Foreskin keratinocyte (primary cell): ENCODE measurements at places on chromosomes 12 and 14. TPM values are rescaled to one million over a fixed set of nuclear protein-coding genes. Genes with fewer than 3 reads are reported as not detected.
A peak's percentile ranks its signal among the peaks of the same experiment; 100 is the strongest.

Gene TDRD9
- 0.35 and 1.6 TPM in 2 replicates for total RNA-seq

Gene RIPK3
- total RNA-seq = 7.9 and 11.7 TPM in 2 replicates

DNA sequence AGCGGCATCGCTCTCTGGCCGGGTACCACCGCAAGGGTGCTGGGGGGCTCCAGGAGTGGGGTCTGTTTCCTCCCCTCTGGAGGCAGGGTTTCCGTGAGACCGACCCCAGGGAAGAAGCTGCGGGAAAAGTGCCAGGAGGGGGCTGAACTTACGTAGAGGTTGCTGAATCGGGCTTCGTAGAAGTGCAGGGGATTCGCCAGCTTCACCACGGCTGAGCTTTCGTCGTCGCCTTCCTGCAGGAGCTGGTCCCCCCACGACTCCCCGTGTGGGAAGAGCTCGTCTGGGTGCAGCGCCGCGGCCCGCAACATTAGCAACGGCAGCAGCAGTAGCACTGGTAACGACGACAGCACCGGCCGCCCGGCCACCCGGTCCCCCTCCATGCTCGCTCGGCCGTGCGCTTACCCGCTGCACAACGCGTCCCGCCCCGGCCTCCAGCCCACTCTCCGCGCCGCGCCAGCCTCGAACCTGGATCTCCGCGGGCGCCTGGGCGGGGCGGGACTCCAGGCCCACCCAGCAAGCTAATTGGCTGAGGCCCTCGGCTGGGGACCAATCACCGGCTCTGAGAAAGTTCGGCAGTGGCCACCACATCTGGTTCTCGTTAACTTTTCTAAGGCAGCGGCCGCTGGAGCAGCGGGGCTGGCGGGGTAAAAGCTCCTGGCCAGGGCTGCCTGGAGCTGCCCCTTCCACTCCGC lies at the start of gene NID2:
Gene NID2, minus strand, starts transcription at position 445 of the 692 bp plus-strand sequence. Its CDS starts 65 bp downstream, at position 380.
- peak; percentile 69 for DNase-seq

GRCh38 chr14:54818201-54819133 lies 84.2 kb downstream of the GCH1 start:
- DNase-seq = peak; percentile 29

DNA sequence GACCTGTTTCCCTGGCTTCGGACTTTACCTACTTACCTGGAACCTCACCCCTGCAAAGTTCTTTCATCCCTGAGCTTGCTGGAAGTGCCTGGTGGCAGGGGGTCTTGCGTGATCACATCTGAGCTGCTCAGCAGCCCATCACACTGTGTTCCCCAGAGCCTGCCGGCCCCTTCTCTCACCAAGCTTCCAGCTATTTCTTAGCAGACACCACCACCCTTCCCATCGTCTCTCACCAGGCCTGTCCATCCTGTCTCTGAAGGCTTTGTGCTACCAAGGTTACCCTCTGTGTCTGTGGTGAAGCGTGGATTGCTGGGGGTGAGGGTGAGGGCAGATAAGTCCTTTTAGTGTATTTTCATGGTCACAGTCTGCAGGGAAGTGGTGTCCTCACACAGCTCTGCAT lies 78.8 kb upstream of the NRXN3 start:
- DNase-seq = no peak

DNA sequence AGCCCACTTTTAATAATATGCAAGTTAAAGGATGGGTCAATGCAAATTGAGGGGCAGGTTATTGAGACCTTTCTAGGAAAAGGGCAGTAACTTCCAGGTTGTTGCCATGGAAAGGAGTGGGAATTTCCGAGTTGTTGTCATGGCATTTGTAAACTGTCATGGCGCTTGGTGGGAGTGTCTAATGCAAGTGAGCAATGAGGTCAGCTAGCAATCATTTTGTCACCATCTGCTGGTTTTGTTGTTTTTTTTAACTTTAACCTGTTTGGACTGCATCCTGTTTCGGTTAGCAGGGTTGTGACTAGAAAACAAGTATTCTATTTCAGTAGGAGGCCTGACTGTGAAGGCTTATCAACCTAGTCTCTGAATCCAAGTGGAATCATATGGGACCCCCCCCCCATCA lies 85.8 kb upstream of the TSPAN11 start:
- no peak for DNase-seq

GRCh38 chr14:75141967-75142366 lies 15.1 kb upstream of the NEK9 start:
- no peak for DNase-seq

DNA sequence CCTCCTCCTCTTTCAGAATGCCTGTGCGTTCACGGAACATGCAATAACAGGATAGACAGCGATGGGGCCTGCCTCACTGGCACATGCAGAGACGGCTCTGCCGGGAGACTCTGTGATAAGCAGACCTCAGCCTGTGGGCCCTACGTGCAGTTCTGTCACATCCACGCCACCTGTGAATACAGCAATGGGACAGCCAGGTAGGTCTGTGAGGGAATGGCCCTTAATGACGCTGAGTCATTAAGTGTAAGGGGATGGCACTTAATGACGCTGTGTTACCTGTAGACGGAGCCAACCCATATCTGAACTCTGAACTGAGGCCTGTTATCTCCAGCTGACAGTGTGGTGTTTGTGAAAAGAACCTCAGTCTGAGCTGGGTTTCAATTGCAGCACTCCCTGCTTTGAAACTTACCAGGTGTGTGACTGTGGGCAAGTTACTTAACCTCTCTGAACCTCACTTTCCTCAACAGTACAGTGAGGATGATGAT lies 86.9 kb downstream of the STAB2 start:
- no peak for DNase-seq

DNA sequence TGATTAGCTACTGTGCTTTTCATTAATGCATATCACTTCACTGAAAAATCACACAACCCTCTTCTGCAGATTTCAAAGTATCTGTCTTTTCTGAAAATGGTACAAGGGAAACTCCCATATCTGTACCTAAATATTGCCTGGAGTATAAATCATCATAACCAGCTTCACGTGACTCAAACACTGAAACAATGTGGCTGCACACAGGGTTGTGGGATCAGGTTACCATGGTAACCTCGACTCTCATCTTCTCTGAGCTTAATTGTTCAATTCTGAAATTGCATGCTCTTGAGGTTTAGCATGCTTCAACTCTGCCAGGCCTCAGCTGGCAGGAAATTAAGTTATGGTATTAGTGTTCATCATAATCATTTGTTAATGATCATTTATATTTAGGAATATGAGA lies 77.5 kb upstream of the CPSF6 start:
- DNase-seq = no peak

DNA sequence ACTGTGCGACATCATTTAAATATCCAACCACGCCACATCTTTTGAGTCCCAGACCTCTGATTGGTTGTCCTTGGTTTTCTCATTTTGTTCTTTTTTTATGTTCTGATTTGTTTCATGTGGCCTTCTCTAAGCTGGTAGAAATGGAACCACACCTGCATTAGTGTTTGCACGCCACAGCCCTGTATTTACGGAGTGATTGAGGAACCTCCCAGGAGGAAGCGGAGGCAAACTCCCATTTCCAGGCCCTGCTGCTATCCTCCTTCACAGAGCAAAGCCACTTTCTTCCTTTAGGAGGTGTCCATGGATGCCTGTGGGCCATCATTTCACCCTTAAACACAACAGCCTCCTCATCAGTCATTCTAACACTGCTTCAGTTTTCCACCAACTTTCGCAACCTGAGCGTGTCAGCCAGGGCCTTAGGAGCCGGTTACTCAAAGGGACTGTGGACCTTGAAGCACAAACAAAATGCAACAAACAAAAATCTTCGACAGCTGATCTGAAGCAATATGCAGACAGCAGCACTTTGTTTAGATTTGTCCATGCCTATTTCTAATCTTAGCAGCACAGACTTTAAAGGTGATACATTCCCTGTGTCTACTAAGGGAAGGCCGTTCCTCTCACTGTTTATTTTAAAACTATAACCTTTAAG lies 1258.1 kb upstream of the TMEM132C start:
- no peak for DNase-seq

DNA sequence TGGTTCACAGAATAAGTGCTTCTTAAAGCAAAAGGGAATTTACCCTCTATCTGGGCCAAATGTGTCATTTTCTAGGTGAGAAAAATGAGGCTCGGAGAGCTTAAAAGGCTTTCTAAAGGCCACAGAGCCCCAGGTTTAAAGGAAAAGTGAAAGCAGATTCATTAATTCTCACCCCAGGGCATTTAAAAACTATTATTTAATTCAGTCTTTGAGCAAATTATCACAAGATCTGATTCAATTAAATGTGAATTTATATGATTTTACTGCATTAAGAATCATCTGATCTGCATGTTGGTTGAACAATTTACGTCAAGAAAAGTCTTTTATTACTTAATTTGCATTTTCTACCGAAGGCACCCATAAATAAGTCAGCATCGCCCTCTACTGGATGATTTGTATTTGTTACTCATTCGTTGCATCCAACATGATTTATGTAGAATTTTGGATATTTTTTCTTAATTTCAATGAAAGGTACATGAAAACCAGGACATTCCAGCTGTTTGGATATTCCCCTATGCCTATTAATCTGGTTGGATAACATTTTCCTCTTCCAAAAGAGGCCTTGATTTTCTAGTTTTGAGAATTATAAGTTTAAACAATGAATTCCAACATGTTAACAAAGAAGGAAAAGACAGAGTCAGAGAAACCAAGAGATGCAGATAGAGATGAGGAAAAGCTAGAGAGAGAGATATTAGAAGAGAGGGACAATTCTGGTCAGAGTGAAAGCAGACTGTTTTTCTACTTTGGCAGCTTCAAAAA lies 19.1 kb upstream of the DHRS7 start:
- no peak for DNase-seq
